Right cardiac atrium (tissue), 5 donors: ENCODE measurements at places on chromosomes 2 and 18. TPM values are rescaled to one million over a fixed set of nuclear protein-coding genes. Genes with fewer than 3 reads are reported as not detected.
A peak's percentile ranks its signal among the peaks of the same experiment; 100 is the strongest.

DNA sequence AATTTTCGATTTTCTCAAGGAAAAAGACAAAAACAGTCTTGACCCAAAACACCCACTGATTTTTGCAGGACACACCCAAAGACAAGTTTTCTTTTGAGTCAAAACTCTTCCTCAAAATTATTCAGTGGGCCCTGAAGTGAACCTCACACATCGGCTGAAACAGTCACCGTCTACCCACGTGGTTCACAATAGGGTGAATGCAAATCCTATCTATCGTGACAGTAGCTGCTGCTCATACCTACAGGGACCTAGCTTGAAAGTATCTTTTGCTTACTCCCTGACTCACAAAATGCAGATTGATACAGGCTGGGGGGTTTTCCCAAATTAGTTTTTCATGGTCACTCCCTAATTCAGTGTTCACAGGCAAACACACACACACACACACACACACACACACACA is 10.7 kb upstream of the CD226 start:
- DNase-seq, result no peak

The TUBA3E gene
- 13.0 TPM for total RNA-seq

DNA sequence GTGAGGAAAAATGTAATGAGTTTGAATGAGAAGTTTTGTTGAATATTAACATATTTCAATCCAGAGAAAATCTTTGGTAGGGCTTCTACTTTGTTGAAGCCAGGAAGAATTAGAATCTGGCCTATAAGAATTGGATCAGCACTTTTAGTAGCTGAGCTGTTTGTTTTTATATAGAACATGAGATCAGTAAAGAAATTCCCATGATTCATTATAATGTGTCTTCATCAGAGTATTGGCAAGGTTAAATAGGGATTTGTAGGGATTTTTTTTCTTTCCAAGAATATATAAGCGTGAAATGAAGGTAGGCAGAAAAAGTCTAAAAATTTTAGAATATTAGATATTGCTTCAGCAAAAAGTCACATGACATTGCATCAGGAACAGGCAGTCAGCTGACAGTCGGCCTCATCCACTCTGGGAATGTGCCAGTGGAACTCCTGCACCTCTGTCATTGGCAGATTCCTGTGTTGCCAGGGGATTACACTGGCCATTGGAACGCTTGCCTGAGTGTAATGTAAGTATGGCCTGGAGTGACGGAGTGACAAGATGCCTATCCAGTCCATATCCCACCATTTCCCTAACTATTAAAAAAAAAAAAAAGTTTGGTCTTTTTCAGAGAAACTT is 60.6 kb downstream of the SERTAD2 start:
- peak; percentile 63 for DNase-seq

- DNase-seq, result no peak
Measured at GRCh38 chr2:126722546-126722945, 66.6 kb downstream of the GYPC start.

DNA sequence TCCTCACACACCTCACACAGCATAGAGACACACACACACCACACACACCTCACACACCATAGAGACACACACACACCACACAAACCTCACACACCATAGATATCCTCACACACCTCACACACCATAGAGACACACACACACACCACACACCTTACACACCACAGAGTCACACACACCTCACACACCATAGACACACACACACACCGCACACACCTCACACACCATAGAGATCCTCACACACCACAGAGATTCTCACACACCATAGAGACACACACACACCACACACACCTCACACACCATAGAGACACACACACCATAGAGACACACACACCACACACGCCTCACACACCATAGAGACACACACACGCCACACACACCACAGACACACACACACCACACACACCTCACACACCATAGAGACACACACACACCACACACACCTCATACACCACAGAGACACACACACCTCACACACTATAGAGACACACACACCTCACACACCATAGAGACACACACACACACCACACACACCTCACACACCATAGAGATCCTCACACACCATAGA is 270.6 kb downstream of the CYRIA start:
- DNase-seq, result no peak

The SERPINB13 gene
- not detected for total RNA-seq

DNA sequence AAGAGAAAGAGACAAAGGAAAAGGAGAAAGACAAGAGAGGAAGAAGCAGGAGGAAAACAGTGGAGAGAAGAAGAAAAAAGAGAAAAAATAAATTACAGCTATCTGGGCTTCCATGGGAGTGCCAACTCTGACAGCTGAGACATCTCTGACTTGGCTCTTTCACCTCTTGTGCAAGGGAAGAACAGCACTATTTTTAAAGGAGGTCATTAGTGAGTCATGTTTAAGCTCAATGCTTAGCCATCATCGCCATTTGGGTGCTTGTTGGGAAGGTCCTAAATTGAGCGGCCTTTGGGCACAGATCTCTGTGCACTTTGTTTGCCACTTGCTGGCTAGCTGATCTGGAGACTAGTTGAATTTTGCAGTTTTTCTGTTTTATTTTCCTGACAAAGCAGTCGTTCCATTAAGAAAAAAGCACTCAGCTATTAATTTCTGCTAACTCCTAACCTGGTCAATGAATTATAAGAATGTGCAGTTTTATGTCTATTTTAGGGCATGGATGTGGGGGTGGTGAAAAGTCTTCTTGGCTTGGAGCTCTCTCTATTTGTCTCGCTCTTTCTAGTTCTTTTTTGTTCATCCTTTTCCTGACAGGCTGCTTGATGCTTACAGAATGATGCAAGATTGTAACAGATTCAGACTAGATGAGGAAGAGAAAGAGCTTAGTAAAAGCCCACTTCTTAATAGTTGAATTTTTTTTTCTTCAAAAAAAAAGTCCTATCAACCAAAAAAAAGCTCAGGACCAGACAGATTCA is 231.5 kb downstream of the SLC8A1 start:
- peak; percentile 41 for DNase-seq
